ENCODE measurements at places on chromosomes 7 and 10.

- DNase-seq = no peak
These were observed 250.4 kb downstream of the ELMO1 start for GRCh38 chr7:37198041-37198905.

GRCh38 chr10:119305860-119306513 is 98.6 kb downstream of the GRK5 start:
- DNase-seq = peak; percentile 94

DNA sequence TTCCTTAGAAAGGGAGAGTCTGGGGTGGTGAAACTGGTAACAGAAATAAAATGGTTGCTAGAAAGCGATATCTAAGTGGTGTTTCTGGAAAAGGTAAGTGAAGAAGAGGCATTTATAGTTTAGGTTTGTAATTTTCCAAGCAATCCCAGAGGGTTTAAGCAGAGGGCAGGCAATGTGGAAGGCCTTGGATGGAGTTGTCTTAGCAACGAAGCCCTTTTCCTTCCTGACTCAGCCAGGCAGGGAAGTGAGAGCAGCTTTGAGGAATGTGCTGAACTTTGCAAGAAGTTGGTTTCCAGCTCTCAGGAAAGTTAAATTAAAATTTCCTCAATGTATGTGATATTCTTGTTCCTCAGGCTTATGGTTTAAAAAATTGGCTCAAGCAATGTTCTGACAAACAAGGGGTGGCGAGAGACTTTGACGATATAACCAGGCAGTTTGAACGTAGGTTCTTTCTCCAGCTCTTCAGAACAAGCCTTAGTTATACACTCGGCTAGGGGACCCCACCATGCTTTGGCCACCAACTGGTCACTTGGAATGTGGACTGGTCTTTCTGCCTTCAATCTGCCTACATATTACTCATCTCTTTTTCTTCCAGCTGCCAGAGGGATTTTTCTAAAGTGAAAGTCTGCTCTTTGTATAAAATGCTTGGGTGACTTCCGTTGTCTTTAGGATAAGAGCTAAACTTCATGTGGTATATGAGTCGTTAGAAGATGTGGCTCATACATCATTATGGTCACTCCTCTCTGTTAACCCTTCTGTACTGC is 66.9 kb upstream of the SLC25A13 start:
- peak; percentile 81 for DNase-seq

DNA sequence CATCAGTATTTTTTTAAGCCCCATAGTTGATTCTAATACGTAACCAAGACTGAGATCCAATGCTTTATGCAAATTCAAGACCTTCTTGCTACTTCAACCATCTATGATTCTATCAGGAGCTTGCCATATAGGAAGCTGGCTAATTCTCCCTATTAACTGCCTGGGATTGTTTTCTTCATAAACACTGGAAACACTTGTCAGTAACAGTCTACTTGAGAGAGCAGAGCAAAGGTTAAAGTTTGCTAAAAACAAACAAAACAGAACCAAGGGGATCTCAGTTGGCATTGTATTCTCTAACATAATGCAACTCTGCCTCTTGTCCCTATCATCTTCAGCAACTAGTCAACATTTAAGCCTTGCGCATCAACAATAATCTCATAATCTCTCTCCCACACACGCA is 21.0 kb upstream of the PTPN12 start:
- DNase-seq = no peak

- no peak for DNase-seq
These were observed 15.1 kb downstream of the PRSS2 start for GRCh38 chr7:142785841-142786250.

GRCh38 chr7:145863-146262 is 46.5 kb upstream of the FAM20C start:
- DNase-seq = no peak

DNA sequence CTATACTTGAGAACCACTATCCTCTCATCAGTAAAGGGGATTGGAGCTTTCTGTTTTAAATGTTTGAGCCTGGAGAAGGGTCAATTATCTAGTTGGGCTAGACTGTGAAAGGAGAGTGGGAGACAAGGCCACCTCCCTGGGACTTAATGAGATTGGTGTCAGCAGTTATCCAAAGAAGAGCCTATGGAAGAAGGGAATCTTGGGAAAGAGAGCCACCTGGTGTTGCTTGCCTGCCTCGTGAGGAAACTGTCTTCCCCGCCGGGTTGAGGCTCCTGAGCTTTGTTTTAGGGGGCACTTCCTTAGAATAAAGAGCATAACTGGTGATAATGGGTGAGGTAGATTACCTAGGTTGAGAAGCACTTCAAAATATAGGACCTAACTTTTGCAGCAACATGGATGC is 32.0 kb upstream of the ABCB4 start:
- DNase-seq = no peak

DNA sequence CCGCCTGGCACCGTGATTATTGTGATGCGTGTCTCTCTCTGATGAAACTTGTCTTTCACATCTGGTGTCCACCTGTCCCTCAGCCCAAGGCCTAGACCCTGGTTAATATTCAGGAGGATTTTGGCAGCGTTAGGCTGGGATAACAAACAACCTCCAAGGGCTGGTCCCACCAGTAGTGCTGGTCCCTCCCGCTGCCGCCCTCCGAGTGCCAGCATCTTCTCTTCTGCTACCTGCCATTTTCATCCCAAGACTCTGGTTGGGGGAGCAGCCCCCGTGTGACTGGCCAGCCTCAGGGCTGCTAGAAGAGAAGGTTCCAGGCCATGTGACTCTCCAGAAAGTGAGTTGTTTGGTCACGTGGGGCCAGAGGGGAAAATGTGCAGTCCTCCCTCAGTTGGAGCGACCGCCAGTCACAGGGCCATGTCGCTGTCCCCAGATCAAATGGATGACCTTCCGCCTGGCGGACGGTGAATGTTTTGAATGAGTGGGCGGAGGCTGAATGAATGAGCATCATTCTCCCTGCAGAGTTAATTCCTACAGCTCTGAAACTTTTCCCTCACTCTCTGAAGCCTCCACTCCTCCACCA is 479.9 kb upstream of the FOXK1 start:
- no peak for DNase-seq

GRCh38 chr10:131181456-131181855 is 130.1 kb downstream of the TCERG1L start:
- DNase-seq = no peak

DNA sequence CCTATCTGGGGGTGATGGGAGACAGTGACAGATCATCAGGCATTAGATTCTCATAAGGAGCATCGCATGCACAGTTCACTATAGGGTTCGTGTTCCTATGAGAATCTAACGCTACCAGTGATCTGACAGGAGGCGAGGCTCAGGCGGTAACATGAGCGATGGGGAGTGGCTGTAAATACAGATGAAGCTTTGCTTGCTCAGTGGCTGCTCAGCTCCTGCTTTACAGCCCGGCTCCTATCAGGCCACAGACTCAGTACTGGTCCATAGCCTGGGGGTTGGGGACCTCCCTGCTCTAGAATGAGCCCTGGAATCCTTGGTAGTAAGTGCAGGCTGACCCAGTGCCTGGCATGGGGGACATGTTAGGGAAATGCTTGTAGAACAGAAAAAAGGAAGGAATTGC is 426.0 kb downstream of the TYW1 start:
- DNase-seq = no peak

GRCh38 chr7:128921866-128922440 is 11.4 kb upstream of the KCP start:
- no peak for DNase-seq

DNA sequence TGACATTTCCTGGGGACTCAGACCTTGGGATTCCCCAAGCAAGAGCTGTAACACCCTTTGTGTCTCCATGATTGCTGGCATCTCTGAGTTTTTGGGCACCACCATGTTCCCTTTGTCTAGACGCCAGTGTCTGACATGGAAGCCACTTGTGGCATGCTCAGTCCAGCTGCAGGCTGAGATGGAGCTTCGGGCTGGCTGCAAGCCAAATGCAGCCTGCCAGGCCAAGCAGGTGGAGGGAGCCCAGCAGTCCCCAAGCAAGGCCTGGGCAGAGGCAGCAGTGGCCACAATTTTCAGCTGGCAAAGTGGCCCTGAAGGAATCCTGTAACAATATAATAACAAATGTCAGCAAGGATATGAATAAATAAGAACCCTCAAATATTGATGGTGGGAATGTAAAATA is 86.2 kb upstream of the ABCB5 start:
- no peak for DNase-seq

GRCh38 chr10:91597197-91597881 is 35.5 kb downstream of the PPP1R3C start:
- no peak for DNase-seq

GRCh38 chr7:87058744-87059524 is 520 bp downstream of the ELAPOR2 start:
- DNase-seq = no peak

GRCh38 chr7:15836041-15836440 is 149.6 kb upstream of the MEOX2 start:
- DNase-seq = peak; percentile 12

GRCh38 chr10:121734589-121735045 is 136.4 kb upstream of the FGFR2 start:
- peak; percentile 37 for DNase-seq

GRCh38 chr7:101880282-101881054 is 63.0 kb downstream of the CUX1 start:
- no peak for DNase-seq

DNA sequence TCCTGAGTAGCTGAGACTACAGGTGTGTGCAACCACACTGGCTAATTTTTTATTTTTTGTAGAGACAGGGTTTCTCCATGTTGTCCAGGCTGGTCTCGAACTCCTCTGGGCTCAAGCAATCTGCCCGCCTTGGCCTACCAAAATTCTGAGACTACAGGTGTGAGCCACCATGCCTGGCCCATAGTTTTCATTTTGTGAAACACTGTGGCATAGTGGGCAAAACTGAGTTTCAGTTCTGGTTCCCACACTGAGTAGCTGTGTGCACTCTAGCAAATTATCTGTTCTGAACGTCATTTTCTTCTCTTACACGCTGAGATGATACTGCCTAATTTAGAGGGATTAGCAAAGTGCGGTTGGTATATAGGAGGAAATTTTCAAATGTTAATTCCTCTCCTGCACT is 13.5 kb downstream of the ATP5MK start:
- no peak for DNase-seq

- DNase-seq = no peak
These were observed 60.2 kb downstream of the WIPF3 start for GRCh38 chr7:29866490-29866930.

- no peak for DNase-seq
These were observed 37.9 kb downstream of the PNLIPRP3 start for GRCh38 chr10:116465546-116465945.

DNA sequence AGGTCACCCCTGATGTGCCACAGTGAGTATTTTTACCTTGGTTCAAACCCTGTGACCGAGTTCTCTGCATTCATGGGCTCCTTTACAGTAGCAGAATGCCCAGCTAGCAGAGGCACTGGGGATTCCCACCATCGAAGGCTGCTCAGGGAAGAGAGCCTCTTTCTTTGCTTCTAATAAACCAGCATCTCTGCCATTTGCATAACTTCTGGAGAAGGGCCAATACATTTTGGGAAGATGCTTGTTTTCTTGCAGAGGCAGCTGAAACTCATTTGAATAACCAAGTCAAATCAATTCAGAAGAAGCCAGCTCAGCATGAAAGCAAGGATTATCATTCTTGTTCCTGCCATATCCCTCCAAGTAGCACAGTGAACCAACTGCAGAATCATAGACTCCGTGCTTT is 82.9 kb upstream of the WDR11 start:
- no peak for DNase-seq

GRCh38 chr10:29649561-29650551 is 15.1 kb upstream of the SVIL start:
- DNase-seq = peak; percentile 56

DNA sequence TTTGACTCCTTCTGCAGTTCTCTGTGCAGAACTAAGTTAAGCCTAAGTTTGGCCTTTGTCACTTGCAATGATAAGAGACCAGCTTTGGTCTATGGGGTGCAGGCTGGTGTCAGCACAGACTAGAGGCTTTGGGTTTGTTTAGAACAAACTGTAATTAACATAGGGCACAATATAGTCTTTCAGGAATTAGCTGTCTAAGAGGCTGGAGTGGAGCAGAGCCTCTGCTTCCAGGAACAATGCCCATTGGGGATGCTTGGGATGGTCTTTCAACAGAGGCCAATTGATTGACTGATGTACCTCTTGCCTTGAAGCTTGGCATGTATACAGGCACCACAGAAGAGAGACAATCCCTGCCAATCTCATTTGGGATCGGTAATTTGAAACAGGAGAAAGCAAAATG is 4.7 kb downstream of the SUFU start:
- DNase-seq = no peak

- no peak for DNase-seq
These were observed 216.2 kb downstream of the KIAA1217 start for GRCh38 chr10:24425151-24425550.

DNA sequence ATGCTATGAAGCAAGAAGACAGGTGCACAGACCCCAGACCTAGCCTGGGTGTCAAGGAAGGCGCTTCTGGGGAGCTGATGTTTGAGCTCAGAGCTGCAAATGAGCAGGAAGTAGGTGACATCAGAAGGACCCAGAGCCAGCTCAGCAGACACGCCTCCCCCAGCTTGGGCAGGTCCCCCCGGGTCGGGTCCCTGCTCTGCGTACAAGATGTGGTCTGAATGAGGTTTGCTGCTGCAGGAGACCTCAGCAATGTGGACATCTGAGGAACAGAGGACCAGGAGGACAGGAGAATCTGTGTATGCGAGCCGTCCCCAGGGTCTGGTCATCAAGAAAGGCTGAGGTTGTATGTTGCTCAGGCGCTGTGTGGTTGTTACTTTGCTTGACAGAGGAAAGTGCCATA is 51.8 kb downstream of the TACC2 start:
- no peak for DNase-seq

DNA sequence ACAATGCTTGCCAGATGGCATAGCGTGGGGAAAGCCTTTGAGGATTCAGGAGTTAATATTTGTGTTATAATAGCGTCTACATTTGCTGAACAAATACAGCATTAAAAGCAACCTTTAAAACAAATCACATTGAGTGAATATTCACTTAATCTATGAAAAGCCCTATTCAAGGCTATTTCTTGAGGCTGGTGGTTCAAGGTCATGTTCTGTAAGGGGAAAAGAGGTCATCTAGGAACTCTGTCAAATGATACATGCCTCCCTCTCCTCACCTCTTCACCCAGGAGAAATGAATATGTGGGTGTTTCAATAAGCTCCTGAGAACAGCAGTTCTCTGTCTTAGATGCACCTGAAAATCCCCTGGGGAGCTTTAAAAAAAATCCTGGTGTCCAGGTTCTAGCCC is 303.0 kb downstream of the ELMO1 start:
- no peak for DNase-seq

DNA sequence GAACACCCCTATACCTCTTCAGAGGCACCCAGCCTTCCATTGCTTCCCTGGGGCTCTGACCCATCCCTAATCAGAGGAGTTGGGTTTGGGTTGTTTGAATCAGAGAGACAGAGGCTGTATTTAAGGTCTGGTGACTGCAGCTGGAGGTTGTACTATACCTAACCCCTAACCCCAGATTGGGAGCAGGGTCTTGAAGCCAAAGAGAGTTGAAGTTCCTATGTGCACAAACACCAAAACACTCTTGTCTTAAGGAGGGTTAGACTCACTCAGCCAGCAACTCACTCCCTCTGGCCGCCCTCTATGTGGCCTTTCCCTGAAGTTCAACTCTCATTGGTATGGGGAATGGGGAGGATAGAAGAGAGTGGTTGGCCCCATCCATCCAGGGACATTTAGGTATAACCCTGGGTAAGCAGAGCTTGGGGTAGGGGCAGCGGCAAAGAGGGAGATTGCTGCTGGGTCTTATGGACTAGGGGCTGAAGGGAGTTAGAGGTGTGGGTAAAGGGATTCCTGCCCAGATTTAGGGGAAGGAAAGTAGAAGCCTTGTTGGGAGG is 80.0 kb downstream of the PAX2 start:
- no peak for DNase-seq
